ENCODE measurements at places on chromosomes 11 and 22. TPM values are rescaled to one million over a fixed set of nuclear protein-coding genes. Genes with fewer than 3 reads are reported as not detected.

DNA sequence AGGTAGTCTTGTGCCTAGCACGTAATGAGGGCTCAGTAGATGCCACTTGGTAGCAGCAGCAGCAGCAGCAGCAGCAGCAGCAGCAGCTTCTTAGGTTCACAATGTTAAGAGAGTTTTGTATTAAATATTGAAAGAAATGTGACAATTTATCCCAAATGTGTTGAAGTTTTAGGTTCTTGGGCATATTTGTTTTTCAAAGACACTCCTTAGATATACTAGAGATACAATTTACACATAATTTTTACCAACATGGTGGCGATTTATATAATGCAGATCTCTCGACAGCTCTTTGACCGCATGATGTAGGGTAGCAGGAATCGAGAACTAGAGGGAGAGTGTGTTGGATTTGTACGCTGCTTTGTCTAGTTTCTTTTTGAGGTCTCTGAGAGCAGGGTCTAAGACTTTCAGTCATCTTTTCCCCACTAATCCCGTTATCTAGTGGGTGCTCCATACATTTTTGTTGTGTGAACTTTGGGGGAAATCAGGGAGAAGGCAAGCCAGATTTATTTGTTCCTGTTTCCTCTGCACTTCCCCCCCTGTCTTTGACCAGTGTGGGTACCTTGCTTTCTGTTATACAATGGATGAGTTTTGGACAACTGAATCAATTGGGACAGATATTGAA is 1.4 kb downstream of the FDX1 start:
- H3K4me3 ChIP-seq = peak overlapping the region; percentile 90
- DNase-seq = no peak
- peaks cover 64% of the 10 kb centered on the region for H3K4me1 ChIP-seq
- H3K36me3 ChIP-seq = no peaks in the 10 kb centered on the region
- no peaks in the 10 kb centered on the region for H3K27me3 ChIP-seq

- no peak for DNase-seq
- H3K36me3 ChIP-seq = no peaks in the 10 kb centered on the region
- H3K4me1 ChIP-seq = peaks cover 61% of the 10 kb centered on the region
- H3K4me3 ChIP-seq = no peak overlapping the region
- H3K27me3 ChIP-seq = no peaks in the 10 kb centered on the region
Observed at GRCh38 chr22:35599364-35599763, 17.8 kb downstream of the MB start.

GRCh38 chr11:127806501-127806900 is 780.9 kb downstream of the ETS1 start:
- H3K36me3 ChIP-seq = no peaks in the 10 kb centered on the region
- no peaks in the 10 kb centered on the region for H3K4me1 ChIP-seq
- H3K27me3 ChIP-seq = no peaks in the 10 kb centered on the region
- DNase-seq = no peak

DNA sequence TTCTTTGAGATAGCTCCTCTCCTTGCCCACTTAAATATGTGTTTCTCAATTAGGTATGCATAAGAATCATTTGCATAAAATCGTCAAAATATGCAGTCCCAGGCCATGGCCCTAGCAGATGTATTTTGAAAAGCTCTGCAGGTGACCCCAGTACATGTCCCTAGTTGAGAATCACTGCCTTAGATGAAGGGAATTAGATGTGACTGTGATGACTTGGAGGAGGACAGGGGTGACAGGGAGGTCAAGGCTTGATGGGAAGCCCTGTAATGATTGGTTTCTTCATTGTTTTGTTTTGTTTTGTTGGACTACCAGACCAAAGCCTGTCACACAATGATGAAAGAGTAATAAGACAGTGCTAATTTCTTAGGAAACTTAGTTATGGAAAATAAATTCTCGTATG is 74.4 kb downstream of the TNRC6B start:
- H3K27me3 ChIP-seq = no peaks in the 10 kb centered on the region
- H3K27ac ChIP-seq = no peak overlapping the region
- peaks cover 12% of the 10 kb centered on the region for H3K36me3 ChIP-seq
- no peak for DNase-seq

DNA sequence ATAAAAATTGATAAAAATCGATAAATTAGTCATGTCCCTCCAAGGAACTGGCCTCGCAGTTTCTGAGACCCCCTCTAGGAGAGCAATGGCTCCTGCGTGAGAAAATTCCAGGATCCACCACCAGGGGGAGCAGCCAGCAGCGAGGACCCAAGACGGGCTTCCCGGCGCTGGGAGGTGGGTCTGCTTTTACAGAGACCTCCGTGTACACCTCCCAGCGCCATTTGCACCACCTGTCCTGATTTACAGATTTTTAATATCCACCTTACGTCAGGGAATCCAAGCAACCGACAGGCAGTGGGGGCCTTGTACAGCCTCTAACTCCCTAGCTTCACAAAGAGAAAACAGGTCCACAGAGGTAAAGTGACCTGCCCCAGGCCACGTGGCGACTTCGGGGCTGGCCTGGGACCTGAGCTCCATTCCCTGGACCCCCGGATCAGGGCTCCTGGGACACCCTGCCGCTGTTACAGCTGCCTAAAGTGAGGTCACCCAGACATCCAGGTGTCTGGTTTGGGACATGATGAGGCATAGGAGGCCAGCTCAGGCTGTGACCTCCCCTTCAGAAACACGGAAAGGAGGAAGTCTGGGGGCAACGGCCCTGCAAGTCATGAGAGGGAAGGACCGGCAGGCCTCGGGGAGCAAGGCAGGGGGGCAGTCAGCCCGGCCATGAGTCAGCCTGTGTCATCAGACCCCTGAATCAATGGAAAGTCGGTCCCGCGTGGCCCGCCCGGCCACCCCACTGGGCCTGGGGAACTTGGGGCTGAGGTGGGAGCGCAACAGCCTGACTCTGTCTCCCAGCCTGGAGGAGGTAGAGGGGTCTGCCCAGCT is 3.5 kb downstream of the OSM start:
- H3K4me1 ChIP-seq = peaks cover 6% of the 10 kb centered on the region
- peak overlapping the region; percentile 32 for H3K4me3 ChIP-seq
- DNase-seq = peak; percentile 75
- no peak overlapping the region for H3K27ac ChIP-seq
- H3K27me3 ChIP-seq = peaks cover 64% of the 10 kb centered on the region
- no peaks in the 10 kb centered on the region for H3K36me3 ChIP-seq

DNA sequence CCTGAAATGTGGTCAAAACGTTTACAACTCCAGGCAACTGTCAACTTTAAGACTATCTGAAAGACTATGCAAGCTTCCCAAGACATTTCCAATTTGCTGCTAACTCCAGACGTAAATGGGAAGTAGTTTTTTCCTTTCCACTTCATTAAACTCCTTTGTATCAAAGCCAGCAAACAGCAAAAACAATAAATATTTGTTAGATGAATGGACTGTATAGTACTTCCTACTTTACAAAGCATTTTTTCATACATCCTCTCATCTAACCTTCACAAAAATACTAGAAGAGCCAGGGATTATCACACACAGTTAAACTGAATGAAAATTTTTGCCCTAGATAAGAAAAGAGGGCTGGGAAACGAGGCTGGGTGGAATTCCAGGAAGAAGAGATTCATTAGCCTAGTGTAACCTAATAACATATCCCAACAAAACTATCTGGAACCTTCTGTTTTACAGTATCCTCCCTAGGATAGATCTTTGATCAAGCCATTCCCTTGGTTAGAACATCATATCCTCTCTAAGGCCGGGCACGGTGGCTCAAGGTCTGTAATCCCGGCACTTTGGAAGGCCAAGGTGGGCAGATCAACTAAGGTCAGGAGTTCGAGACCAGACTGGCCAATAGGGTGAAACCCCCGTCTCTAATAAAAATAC is 10.4 kb downstream of the NUP98 start:
- no peak for DNase-seq
- no peak overlapping the region for H3K27ac ChIP-seq
- H3K27me3 ChIP-seq = no peaks in the 10 kb centered on the region
- H3K4me1 ChIP-seq = peaks cover 61% of the 10 kb centered on the region

DNA sequence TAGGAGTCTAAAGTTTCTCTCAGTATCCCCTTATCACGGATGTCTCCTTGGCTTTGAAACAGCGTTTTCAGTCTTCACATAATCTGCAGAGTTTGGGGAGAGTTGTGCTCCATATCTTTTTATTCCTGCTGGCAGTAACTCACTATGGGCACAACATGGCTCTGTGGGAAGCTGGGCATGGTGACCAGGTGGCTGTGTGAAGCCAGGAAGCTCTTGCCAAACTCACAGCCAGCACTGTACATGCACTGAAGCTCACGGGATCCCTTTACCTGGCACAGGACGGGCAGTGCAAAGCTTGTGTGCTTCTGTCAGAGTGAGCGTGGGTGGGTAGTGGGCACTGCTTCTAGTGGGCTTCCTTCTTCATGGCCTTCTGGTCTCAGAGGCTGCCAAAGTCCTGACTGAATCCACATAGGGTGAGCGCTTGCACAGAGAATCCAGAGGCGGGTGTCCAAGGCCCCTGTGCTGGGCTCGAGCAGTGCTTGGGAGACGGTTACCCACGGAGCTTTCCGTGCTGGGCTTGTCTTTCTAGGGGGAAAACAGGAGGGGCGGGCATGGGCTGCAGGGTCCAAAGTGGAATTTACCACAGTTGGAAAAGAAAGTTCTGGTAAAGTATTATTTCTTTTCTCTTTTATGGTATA is 10.8 kb upstream of the KDM4E start:
- H3K27me3 ChIP-seq = peaks cover 5% of the 10 kb centered on the region
- H3K36me3 ChIP-seq = no peaks in the 10 kb centered on the region
- no peak for DNase-seq
- no peaks in the 10 kb centered on the region for H3K4me1 ChIP-seq
- no peak overlapping the region for H3K27ac ChIP-seq

GRCh38 chr11:69293087-69293486 is 868 bp upstream of the MYEOV start:
- DNase-seq = no peak
- H3K27ac ChIP-seq = no peak overlapping the region
- peaks cover 54% of the 10 kb centered on the region for H3K4me1 ChIP-seq
- H3K36me3 ChIP-seq = no peaks in the 10 kb centered on the region
- H3K27me3 ChIP-seq = no peaks in the 10 kb centered on the region

DNA sequence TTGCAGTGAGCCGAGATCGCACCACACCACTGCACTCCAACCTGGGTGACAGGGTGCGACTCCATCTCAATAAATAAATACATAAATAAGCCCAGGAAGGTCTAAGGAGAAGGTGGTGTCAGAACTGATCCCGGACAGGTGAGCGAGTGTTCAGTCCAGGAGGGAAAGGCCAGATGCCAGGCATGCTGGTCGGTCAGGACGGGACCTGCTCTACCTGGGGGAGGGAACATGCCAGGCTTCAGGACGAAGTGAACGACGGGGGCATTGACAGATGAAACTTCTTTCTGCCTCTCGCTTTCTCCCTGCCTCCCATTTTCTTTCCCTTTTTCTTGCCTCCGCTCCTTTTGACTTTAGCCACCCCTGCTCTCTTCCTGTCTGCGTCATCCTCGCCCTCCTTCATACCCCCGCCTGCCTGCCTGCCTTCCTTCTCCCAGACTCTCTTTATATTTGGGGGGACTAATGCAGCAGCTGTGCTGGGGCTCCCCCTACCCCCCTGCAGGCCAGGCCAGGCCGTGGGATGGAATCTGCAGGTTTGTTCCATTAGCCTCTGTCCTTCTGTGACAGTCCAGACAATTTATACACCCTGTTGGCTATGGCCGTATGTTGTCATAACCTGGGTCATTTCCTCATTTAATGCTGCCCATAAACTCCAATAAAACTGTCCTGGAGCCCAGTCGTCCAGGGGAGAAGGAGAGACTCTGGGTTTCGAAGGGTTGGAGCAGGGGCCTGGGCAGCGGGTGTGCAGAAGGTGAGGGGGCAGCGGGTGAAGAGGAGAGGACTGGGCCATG is 209.2 kb upstream of the TBCEL start:
- DNase-seq = no peak
- H3K27me3 ChIP-seq = peaks cover 54% of the 10 kb centered on the region
- no peak overlapping the region for H3K27ac ChIP-seq
- no peaks in the 10 kb centered on the region for H3K36me3 ChIP-seq
- H3K4me3 ChIP-seq = no peak overlapping the region

GRCh38 chr22:36086629-36087254 is 58.1 kb upstream of the RBFOX2 start:
- H3K4me3 ChIP-seq = no peak overlapping the region
- no peaks in the 10 kb centered on the region for H3K36me3 ChIP-seq
- H3K27ac ChIP-seq = no peak overlapping the region
- no peaks in the 10 kb centered on the region for H3K4me1 ChIP-seq
- H3K27me3 ChIP-seq = no peaks in the 10 kb centered on the region
- DNase-seq = no peak

GRCh38 chr11:69204246-69204940 is 48.7 kb downstream of the SMIM38 start:
- H3K4me3 ChIP-seq = no peak overlapping the region
- no peak for DNase-seq
- H3K4me1 ChIP-seq = peaks cover 18% of the 10 kb centered on the region
- H3K27ac ChIP-seq = no peak overlapping the region

- no peak for DNase-seq
- peak overlapping the region; percentile 89 for H3K27ac ChIP-seq
- H3K36me3 ChIP-seq = no peaks in the 10 kb centered on the region
- peaks cover 11% of the 10 kb centered on the region for H3K27me3 ChIP-seq
Observed at GRCh38 chr22:39469681-39470450, 13.1 kb downstream of the MGAT3 start.

DNA sequence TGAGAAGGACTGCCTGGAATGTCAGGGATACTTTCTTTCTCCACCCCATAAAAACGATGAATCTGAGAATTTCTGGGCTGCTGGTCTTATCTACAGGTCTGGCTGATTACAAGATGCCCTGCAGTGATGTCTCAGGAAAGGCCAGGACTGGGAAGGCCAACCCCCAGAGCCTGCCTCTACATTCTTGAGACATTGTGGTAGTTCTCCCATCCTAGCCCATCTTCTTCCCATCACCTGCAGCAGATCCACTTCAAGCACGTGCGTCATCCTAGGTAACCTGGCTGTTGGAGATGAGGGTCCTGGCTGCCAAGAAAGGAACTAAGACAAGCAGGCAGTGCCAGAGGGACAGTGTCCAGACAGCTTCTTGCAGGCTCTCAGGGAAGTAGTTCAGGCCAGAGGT is 44.1 kb upstream of the E2F8 start:
- no peak for DNase-seq
- no peak overlapping the region for H3K27ac ChIP-seq
- H3K4me1 ChIP-seq = no peaks in the 10 kb centered on the region

DNA sequence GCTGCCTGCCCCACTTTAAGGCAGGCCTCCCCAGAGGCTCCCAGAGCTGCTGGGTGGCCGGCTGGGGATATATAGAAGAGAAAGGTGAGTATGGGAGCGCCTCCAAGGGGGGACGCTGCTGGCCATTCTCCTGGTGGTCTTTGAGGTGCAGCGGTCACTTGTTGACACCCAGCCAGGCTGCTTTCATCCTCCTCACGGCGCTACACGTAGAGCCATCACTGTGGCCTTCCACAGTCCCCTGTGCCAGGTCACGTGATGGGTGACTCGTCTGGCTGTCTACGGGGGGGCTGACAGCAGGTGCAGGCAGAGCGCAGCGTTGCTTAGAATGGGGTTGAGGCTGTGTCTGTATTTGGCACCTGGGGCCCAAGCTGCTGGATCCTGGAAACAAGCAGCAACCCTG is 1.9 kb downstream of the ACR start:
- H3K4me1 ChIP-seq = no peaks in the 10 kb centered on the region
- H3K27ac ChIP-seq = no peak overlapping the region
- H3K36me3 ChIP-seq = no peaks in the 10 kb centered on the region
- no peak overlapping the region for H3K4me3 ChIP-seq
- DNase-seq = no peak
- H3K27me3 ChIP-seq = peaks cover 40% of the 10 kb centered on the region

Gene PTGDR2
- 2.3 TPM for total RNA-seq

Gene TP53AIP1
- total RNA-seq = not detected

Gene INPPL1
- 115 TPM for total RNA-seq

Gene CCDC82
- total RNA-seq = 15.9 TPM

Gene TRIM49
- total RNA-seq = not detected

Gene TREH
- total RNA-seq = not detected

Gene OR8D1
- total RNA-seq = not detected
